ENCODE measurements at places on chromosomes 13 and 19. TPM values are rescaled to one million over a fixed set of nuclear protein-coding genes. Genes with fewer than 3 reads are reported as not detected.

Gene KIR2DL3
- total RNA-seq: not detected

Gene TMC4
- total RNA-seq: 0.43 TPM

Gene CBLC
- total RNA-seq: 0.09 TPM

Gene MAST3
- total RNA-seq: 3.0 TPM

Gene FPR3
- total RNA-seq: not detected

Gene CDX2
- total RNA-seq: not detected

Gene TTC9B
- total RNA-seq: not detected

Gene PRKD2
- total RNA-seq: 14.5 TPM

Gene ZNF333
- total RNA-seq: 32.8 TPM

Gene LHB
- not detected for total RNA-seq

Gene TNNT1
- total RNA-seq: 33.3 TPM

Gene S1PR5
- total RNA-seq: under 0.01 TPM

Gene IGFL1
- total RNA-seq: not detected

Gene ZNF835
- total RNA-seq: not detected

Gene NDUFA7
- 26.0 TPM for total RNA-seq

Gene CARD8
- total RNA-seq: 12.5 TPM

Gene SERTM1
- total RNA-seq: not detected

Gene APOC1
- 0.69 TPM for total RNA-seq

Gene SYCN
- not detected for total RNA-seq

Gene MKNK2
- 206 TPM for total RNA-seq

Gene RAB4B
- total RNA-seq: 8.7 TPM

Gene ATP1A3
- total RNA-seq: not detected

Gene ZSCAN1
- total RNA-seq: not detected

Gene CASP14
- not detected for total RNA-seq

Gene C2CD4C
- under 0.01 TPM for total RNA-seq

Gene SLITRK5
- total RNA-seq: under 0.01 TPM

Gene ZNF486
- 2.7 TPM for total RNA-seq

Gene SLC15A1
- total RNA-seq: not detected

Gene SLAIN1
- total RNA-seq: 0.26 TPM

Gene IZUMO2
- not detected for total RNA-seq

Gene CRX
- not detected for total RNA-seq

Gene ZNF665
- total RNA-seq: 5.4 TPM

Gene ZGLP1
- 0.16 TPM for total RNA-seq

Gene SMIM44
- total RNA-seq: not detected

Gene IQCN
- total RNA-seq: 0.63 TPM

Gene ARRDC2
- 4.6 TPM for total RNA-seq

Gene NDUFB7
- total RNA-seq: 247 TPM

Gene SULT2A1
- not detected for total RNA-seq

Gene ZSCAN4
- total RNA-seq: not detected

Gene PIK3R2
- 8.4 TPM for total RNA-seq

Gene PRODH2
- total RNA-seq: not detected

Gene KIR2DL1
- total RNA-seq: not detected

Gene NLRP5
- total RNA-seq: not detected

Gene DOCK9
- total RNA-seq: 10.6 TPM

Gene FREM2
- total RNA-seq: not detected

Gene ZNF564
- 8.2 TPM for total RNA-seq

Gene SLC25A41
- total RNA-seq: 0.17 TPM

Gene CACNG8
- 0.47 TPM for total RNA-seq

Gene ZBTB45
- total RNA-seq: 5.8 TPM

Gene HIPK4
- 0.16 TPM for total RNA-seq

Gene ETV2
- 0.17 TPM for total RNA-seq

Gene SPART
- 88.0 TPM for total RNA-seq

Gene OLFM4
- not detected for total RNA-seq

Gene KLK7
- total RNA-seq: not detected

Data from bronchial smooth muscle cell (primary cell).